CD4-positive, CD25-positive, alpha-beta regulatory T cell (primary cell): ENCODE measurements at places on chromosomes 7 and 10. TPM values are rescaled to one million over a fixed set of nuclear protein-coding genes. Genes with fewer than 3 reads are reported as not detected.

DNA sequence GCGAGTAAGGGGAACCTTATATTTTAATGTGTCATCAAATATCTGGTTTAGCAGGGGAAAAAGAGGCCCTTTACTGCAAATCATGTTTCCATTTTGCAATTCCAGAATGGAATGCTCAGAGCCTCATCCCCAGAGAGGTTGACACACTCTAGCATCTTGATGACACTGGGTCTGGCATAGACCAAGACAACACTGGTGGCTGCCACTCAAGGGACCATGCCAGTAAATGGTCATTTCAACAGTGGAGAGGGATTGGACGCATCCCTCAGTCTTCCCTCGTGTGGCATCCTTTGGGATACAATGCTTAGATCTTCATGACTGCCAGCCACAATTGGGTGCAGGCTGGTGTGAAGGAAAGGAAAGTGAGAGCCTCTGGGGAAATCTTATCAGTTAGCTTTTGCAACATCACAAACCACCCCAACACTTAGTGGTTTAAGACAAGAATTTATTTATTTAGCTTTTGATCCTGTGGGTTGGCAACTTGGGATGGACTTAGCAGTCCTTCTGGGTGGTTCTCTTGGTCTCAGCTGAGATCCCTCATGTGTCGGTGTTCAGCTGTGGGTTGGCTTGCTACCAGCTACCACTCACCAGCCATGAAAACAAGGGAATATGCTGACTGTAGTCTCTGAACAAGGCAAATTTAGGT lies 21.6 kb downstream of the TACC2 start:
- no peak overlapping the region for H3K4me3 ChIP-seq
- no peak overlapping the region for H3K27ac ChIP-seq
- no peaks in the 10 kb centered on the region for H3K27me3 ChIP-seq
- DNase-seq = no peak

DNA sequence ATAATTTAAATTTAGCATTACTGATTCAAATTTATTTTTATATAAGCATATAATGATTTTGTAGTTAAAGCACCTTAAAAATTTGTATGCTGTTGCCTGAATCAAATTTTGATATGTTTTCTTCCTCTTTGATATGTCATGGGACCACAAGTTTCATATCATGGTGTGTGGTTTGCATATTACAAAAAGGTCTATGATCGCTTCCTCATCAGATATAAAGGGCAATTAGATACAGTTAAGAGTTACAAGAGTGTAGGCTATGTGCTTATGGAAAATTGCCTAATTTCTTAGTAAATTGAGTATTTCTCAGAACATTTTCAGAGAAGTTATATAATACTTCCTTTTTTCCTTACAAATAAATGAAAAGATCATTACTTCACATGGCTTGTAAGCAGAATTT lies 22.2 kb downstream of the MRC1 start:
- DNase-seq = no peak
- H3K27me3 ChIP-seq = peaks cover 2% of the 10 kb centered on the region
- no peak overlapping the region for H3K27ac ChIP-seq
- no peak overlapping the region for H3K4me3 ChIP-seq

The DEPP1 gene
- not detected for polyA plus RNA-seq

The ANKRD22 gene
- polyA plus RNA-seq = 0.20 TPM

- no peaks in the 10 kb centered on the region for H3K27me3 ChIP-seq
- H3K36me3 ChIP-seq = no peaks in the 10 kb centered on the region
- H3K4me1 ChIP-seq = no peaks in the 10 kb centered on the region
Observed at GRCh38 chr10:42984035-42984610, 92.7 kb upstream of the RET start.

- no peak for DNase-seq
- H3K27ac ChIP-seq = no peak overlapping the region
- H3K4me3 ChIP-seq = no peak overlapping the region
- peaks cover 2% of the 10 kb centered on the region for H3K4me1 ChIP-seq
- no peaks in the 10 kb centered on the region for H3K27me3 ChIP-seq
Observed at GRCh38 chr7:56097700-56098099, 4.9 kb upstream of the PHKG1 start.

DNA sequence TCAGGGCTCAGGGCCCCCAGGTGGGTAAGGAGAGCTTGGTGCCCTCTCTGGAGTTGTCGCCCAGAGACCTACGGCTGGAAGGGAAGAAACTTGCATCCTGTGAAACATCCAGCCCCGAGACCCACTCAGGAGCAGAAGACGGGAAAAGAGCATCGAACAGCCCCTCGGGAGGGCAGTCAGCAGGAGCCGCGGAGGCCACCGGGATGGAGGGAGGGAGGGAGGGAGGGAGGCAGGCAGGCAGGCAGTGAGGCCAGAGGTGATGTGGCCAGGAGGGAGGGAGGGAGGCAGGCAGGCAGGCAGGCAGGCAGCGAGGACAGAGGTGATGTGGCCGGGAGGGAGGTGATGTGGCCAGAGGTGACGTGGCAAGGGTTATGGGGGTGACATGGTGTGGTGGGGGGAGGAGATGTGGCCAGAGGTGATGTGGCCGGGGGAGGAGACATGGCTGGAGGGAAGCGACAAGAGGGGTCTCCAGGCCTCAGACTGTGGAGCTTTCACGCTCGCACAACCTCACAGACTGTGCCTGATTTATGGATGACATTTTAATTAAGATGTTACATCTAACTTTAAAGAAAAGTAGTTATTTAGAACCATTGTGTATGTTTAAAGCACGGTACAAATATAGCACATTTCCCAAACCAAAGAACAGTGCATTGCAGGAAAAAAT lies 141.1 kb downstream of the DIP2C start:
- H3K4me3 ChIP-seq = no peak overlapping the region
- H3K27me3 ChIP-seq = no peaks in the 10 kb centered on the region
- no peak overlapping the region for H3K27ac ChIP-seq
- H3K36me3 ChIP-seq = no peaks in the 10 kb centered on the region

DNA sequence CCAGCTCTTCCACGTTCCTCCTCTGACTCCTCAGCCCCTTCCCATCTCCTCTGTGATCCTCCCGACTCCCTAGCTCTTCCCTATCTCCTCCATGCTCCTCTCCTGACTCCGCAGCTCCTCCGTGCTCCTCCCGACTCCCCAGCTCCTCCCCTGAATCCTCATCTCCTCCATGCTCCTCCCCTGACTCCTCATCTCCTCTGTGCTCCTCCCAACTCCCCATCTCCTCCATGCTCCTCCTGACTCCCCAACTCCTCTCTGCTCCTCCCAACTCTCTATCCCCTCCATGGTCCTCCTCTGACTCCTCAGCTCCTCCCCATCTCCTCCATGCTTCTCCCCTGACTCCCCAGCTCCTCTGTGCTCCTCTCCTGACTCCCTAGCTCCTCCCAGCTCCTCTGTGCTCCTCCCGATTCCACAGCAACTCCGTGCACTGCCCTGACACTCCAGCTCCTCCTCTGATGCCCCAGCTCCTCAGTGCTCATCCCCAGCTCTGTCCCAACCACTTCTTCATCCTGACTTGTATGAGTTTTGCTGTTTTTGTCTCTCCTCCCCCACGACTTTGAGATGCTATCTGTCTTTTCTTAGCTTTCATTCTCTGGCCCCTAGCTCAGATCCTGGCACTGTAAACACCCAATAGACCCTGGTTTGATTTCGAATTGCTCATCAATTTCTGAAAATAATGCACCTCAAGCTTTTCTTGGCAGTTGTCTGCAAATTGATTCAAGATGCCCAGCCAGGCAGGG lies 38.3 kb downstream of the OAT start:
- H3K4me3 ChIP-seq = no peak overlapping the region
- H3K27me3 ChIP-seq = peaks cover 5% of the 10 kb centered on the region
- H3K4me1 ChIP-seq = no peaks in the 10 kb centered on the region
- H3K27ac ChIP-seq = no peak overlapping the region
- no peaks in the 10 kb centered on the region for H3K36me3 ChIP-seq

The MAD1L1 gene
- 379 TPM for polyA plus RNA-seq

- no peak overlapping the region for H3K4me3 ChIP-seq
- no peak for DNase-seq
- H3K36me3 ChIP-seq = no peaks in the 10 kb centered on the region
- no peak overlapping the region for H3K27ac ChIP-seq
Observed at GRCh38 chr7:131657881-131658280, 101.5 kb upstream of the PODXL start.

GRCh38 chr7:158037211-158037610 lies 550.4 kb downstream of the PTPRN2 start:
- H3K4me3 ChIP-seq = no peak overlapping the region
- H3K4me1 ChIP-seq = no peaks in the 10 kb centered on the region
- no peak overlapping the region for H3K27ac ChIP-seq
- no peak for DNase-seq
- no peaks in the 10 kb centered on the region for H3K27me3 ChIP-seq

DNA sequence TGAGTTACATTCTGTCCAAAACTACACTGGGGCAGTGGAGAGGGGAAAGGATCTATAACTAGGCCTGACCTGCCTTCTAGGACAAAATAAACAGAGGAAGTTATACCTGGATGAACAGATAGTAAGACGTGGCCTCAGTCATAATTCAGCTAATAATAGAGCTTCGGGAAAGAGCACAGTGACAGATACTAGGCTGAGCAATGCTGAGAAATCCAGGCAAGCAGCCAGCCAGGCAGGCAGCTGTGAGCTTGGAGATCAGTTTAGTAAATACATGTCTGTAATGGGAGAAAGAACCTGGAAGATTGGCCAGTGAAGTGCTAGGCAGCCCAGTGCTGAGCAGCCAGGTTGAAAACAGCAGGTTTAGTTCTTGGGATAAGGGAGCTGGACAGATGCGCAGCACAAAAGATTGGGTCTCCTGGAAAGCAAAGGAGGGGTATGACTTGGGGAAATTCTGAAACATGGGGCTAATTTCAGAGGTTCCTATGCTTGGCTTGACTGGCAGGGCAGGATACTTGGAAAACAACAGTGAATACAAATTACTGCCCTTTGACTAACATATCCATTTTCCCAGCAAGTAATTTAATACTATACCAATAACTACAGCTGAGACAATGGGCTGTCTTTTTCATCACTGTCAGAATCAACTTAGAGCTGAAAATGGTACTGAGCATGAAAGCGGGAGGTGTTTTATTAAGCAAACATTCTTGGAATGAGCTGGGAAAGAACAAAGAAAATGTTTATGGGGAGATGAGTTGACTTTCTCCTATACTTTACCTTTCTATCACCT lies 140.8 kb downstream of the DGKB start:
- no peaks in the 10 kb centered on the region for H3K4me1 ChIP-seq
- H3K4me3 ChIP-seq = no peak overlapping the region
- no peak overlapping the region for H3K27ac ChIP-seq
- H3K27me3 ChIP-seq = no peaks in the 10 kb centered on the region
- no peak for DNase-seq

The SORCS3 gene
- not detected for polyA plus RNA-seq

- DNase-seq = no peak
- no peaks in the 10 kb centered on the region for H3K4me1 ChIP-seq
- H3K36me3 ChIP-seq = no peaks in the 10 kb centered on the region
- no peaks in the 10 kb centered on the region for H3K27me3 ChIP-seq
- H3K4me3 ChIP-seq = no peak overlapping the region
Observed at GRCh38 chr10:129517680-129518057, 50.6 kb downstream of the MGMT start.

DNA sequence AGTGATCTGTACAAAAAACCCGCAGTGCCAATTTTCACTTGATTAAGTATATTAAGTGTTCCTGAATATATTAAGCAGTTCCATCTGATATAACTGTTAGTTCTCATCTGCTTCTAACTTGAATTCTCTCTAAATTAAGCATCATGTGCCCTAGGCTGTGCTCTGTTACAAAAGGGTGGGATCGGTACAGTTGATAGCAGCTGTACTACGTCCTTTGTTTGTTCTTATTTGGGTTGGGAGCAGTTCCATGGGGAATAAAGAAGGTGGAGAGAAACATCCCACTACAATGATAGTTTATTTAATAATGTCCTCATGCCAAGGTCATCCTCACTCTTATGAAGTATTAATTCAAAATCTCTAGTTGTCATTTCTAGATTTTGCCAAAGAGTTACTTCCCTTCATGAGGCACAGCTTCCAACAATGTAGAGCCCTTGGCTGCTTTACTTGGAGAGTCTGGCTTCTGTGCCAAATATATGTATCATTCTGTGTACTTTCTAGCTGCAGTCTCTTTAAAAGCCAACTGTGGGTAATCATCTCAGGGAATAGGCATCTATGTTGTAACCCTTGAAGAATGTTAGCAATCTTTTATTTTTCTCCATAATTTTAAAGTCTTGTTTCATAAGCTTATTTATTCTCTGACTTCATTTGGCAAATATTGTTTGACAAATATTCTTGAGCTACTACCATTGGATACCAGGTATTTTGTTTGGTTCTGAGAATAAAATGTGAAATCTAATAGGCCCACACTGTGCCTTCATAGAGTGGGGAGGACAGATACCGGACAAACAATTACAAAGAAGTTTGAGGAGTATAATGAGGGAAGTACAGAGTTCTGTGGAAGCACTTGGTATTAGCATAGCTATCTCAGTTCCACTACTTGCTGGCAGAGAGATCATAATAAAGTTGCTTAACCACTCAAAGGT lies 22.4 kb upstream of the AHR start:
- H3K36me3 ChIP-seq = no peaks in the 10 kb centered on the region
- DNase-seq = no peak
- H3K4me1 ChIP-seq = no peaks in the 10 kb centered on the region
- no peak overlapping the region for H3K4me3 ChIP-seq
- H3K27ac ChIP-seq = no peak overlapping the region

- H3K36me3 ChIP-seq = no peaks in the 10 kb centered on the region
- H3K4me3 ChIP-seq = no peak overlapping the region
- no peak overlapping the region for H3K27ac ChIP-seq
- no peaks in the 10 kb centered on the region for H3K4me1 ChIP-seq
Observed at GRCh38 chr7:31443457-31443856, 70.4 kb upstream of the ITPRID1 start.

The BCL7B gene
- 105 TPM for polyA plus RNA-seq

- H3K27me3 ChIP-seq = peaks cover 23% of the 10 kb centered on the region
- no peak overlapping the region for H3K4me3 ChIP-seq
- no peaks in the 10 kb centered on the region for H3K36me3 ChIP-seq
- H3K27ac ChIP-seq = no peak overlapping the region
- H3K4me1 ChIP-seq = peaks cover 4% of the 10 kb centered on the region
Observed at GRCh38 chr10:71399946-71400345, 3.2 kb downstream of the CDH23 start.

DNA sequence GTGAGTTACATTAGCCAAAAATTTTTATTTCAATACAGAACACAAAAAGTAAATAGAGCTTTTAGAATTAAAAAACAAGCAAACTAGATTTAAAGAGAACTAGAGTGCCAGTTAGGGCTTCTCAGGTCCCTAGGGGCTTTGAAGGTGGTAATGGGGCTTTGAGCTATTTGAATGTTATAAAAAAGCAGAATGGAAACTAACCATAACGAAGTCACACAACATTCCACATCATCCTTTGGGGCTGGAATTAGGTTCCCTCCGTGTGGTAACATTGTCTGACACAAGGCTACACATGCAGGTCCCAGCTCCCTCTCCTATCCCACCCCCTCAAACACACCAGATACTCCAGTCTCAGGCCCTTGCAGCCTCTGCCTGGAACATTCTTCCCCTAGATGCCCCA lies 15.3 kb downstream of the JAZF1 start:
- H3K4me3 ChIP-seq = no peak overlapping the region
- no peak for DNase-seq
- peaks cover 9% of the 10 kb centered on the region for H3K4me1 ChIP-seq

The KIF20B gene
- 18.9 TPM for polyA plus RNA-seq

The TMEM60 gene
- polyA plus RNA-seq = 32.3 TPM

- H3K27me3 ChIP-seq = no peaks in the 10 kb centered on the region
- H3K4me1 ChIP-seq = no peaks in the 10 kb centered on the region
- no peak overlapping the region for H3K4me3 ChIP-seq
- DNase-seq = no peak
Observed at GRCh38 chr10:17888189-17888588, 63.5 kb upstream of the SLC39A12 start.
